ENCODE measurements at places on chromosomes 4 and X.

DNA sequence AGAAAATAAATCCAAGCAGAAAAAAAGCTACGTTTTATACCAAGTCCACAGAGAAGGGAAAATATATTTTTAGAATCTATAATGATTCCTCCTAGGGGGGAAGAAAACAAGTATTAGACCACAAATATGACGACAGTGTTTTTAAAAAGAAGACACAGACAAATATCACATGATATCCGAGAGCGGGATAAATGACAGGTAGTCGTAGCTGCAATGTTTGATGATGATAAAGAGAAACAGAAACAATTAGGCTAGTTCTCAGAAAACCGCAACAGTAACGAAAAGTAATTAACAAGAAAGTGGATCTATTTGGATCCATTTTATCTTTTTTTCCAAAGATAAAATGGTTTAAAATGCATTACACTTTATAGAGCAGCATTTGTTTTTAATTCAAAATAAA lies 918 bp downstream of the HAUS3 start:
- DNase-seq = no peak

GRCh38 chrX:123685232-123685631 lies 47.6 kb downstream of the THOC2 start:
- no peak for DNase-seq

GRCh38 chr4:36651253-36651652 lies 369.8 kb downstream of the DTHD1 start:
- no peak for DNase-seq

- DNase-seq = no peak
These were observed 214.7 kb upstream of the INTU start for GRCh38 chr4:127417885-127418535.

GRCh38 chrX:135295238-135295943 lies 13.9 kb upstream of the ETDC start:
- DNase-seq = peak; percentile 52

DNA sequence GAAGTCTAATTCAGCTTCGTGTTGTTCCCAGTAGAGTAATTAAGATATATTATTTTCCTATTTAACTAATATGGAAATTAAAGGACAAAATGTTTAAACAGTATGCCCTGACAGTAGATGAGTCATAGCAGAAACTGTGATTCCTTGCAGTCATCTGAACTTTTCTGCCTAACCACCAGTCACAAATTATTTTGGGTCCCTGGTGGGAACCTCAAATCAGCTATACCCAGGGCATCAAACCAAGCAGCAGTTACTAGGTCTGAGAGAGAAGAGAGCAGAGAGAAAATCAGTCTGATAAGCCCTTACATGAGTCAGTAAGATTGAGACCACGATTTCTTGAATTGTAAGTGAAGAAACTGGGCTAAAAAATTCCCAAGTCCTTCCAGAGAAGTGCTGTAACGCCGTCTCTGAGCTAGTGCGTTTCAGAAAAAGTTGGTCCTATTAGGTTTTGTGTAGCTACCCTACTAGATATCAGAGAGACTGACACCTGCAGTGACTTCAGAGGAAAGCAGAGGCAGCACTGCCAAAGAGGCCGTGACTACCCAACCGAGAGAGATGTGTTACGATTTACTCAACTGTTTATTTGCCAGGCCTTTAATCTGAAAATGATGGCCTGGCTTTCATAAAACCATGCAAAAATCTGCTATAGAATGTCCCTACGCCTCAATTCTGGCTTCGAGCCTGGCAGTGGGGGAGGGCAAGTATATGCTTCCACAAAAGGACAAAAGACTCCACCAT lies 21.7 kb upstream of the GPM6A start:
- DNase-seq = no peak

DNA sequence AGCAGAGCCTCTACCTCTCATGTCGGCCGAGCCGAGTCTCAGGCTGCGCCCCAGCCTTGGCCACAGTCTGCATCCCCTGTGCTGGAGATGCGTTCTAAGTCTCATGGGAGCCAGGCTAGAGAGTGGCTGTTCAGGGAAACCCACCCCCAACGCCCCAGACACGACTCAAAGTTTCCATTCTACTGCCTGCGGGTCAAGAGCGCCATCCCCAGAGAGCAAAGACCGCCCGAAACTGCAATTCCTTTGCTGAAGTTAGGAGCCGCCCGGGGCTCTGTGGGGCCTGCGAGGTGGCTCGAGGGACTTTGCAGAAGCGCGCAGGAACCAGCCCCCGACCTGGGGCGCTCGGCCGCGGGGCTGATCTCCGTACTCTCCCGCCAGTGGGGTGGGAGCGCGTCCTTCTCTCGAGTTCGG lies 10.0 kb upstream of the ELF4 start:
- DNase-seq = peak; percentile 50

DNA sequence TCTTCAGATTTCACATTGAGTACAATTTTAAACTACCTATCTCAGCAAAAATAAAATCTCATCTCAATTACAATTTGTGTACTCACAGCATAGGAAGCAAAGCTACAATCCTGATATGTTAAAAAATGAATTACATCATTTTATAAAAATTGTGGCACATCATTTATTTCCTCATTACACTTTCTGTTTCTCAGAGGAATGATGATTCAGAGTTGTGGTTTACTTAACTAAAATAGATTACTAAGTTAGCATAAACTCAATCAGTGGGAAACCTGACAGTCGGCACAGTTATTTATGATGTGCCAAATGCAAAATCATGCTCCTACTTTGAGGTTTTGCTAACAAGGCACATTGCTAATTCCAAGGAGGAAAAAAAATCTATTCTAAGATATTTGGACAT lies 325.0 kb downstream of the FBXO8 start:
- DNase-seq = no peak

GRCh38 chr4:41427306-41427882 lies 110.6 kb upstream of the LIMCH1 start:
- DNase-seq = no peak

- DNase-seq = no peak
These were observed 160.4 kb downstream of the MAD2L1 start for GRCh38 chr4:119906277-119906676.

DNA sequence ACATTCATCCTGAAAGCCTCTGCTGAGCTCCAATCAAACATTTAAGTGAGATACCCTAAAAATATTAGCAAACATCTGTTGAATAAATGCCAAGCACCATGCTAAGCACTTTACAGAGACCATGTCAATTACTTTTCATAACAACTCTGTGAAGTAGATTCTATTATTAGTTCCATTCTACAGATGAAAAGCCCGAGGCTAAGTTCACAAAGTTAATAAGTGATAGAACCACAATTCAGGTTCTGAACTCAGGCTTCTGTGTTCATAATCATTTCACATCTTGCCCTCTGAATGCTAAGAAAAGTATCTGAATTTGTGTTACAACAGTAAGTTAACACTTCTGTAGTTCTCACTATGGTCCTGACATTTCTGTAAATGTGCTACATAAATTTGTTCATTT lies 27.4 kb downstream of the SEL1L3 start:
- DNase-seq = no peak

- no peak for DNase-seq
These were observed 14.7 kb downstream of the OR13H1 start for GRCh38 chrX:131558562-131558961.

GRCh38 chr4:79915246-79915645 lies 157.8 kb downstream of the ANTXR2 start:
- DNase-seq = no peak

GRCh38 chrX:38804682-38805431 lies 3.6 kb downstream of the MID1IP1 start:
- peak; percentile 42 for DNase-seq

- DNase-seq = peak; percentile 62
These were observed 36.9 kb downstream of the SORBS2 start for GRCh38 chr4:185774845-185775680.

- peak; percentile 92 for DNase-seq
These were observed 4.8 kb downstream of the FLNA start for GRCh38 chrX:154369449-154370299.
